ENCODE measurements at places on chromosomes 5 and 9.

- DNase-seq: no peak
Observed at GRCh38 chr9:16152276-16153101, 599.6 kb downstream of the CCDC171 start.

- DNase-seq: no peak
Observed at GRCh38 chr5:59036274-59036961, 453.5 kb downstream of the RAB3C start.

GRCh38 chr9:116686135-116686534 lies 970 bp upstream of the TRIM32 start:
- no peak for DNase-seq

DNA sequence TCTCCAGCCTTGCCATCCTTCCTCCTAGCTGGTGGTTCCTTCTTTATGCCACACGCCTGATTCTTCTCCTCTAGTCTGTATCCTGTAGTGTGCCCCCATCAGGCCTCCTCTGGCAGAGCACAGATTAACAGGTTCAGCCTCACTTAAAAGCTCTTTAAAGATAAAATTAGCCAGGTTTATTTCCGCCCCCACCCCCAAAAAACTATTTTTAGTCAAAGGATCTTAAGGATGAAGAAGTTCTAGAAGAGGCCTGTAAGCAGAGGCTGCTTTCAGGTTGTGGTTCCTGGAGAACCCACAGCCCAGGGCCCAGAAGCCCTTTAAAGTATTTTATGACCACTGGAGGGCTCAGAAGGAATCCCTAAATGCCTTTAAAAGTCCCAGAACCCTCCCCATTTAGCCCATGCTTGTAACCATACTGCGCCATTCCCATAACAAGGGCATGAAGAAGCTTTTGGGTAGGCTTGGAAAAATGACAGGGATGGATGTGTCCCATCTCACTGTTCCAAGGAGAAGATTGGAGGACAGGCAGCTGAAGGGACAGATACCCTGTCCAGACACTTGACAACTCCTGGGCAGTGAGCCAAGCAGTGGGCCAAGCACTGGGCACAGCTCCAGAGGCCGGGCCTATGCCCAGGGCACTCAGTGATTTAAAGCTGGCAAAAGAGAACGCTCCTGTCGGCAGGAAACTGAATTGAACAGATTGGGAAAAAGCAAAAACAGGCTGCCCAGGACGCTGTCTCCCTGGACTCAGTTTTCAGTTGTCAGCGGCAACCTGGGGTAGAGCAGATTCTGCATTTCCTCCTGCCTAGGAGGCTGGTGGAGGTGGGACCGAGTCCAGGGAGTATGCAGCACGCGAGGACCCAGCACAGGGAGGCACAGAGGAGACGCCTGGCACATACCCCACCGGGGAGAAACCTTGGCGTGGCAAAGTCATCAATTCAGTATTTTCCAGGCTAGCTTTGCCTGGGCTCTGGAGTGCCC lies 106.3 kb upstream of the SSBP2 start:
- DNase-seq: peak; percentile 94

DNA sequence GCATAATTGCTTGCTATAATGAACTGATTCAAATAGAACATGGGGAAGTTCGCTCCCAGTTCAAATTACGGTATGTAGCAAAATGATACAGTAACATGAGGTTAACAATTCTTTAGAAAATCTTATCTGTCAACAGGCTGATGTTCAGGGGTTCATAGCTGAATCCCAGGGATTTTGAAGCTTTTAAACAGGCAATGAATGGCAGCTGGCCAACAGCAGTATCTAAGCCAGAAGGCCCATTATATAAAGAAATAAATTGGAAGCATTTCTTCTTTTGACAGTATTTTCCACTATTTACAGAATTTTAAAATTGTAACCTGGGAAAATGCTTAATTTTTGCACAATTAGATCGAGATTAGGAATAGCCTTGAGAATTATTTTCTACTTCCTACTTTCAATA lies 126.8 kb downstream of the PDE8B start:
- peak; percentile 46 for DNase-seq

GRCh38 chr9:71767776-71768321 lies 464 bp downstream of the CEMIP2 start:
- no peak for DNase-seq

DNA sequence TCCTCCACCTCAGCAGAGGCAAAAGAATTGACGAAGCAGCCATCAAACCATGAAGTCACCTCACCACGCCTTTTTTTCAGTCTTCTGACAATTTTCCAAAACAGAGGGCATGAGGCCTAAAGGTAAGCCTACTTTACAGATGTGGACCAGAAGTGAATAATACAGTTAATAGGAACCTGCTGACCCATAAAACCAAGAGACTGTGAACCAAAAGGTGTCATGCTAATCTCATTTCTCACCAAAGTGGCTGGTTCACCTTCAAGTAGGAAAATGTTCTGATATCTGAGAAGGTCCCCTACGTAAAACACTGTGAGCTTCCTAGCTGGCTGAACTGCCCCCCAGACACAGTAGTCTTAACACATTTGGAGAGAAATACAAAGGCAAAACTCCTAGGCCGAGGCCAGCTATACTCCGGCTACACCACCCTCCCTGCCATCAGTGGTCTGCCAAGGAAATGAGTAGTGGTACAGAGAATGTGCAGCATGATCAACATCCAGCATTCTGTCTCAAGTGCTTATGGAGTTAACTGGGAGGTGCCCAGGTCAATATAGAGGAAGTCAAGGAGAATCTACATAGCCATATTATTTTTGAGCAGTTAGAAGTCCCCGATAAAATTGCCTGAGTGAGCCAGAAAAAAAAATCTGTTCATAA lies 19.3 kb upstream of the F2RL2 start:
- DNase-seq: no peak

DNA sequence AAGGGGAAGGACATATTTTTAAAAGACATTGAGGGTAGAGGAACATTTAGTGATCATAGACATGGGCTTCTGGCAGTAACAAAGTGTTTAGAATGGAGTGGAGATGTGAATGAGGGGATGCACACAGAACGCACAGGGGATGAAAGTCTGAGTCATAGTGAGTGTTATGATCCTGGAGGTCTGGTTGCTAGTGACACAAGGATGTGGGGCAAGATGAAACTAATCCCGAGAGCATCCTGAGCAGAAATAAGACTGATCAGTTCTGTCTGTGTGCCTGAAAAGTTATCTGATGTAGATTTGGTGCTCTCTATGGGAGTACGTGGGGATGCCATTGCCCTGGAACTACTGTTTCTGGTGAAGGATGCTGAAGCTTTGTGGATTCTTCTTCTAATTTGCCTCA lies 141.1 kb downstream of the CHSY3 start:
- DNase-seq: no peak

- no peak for DNase-seq
Observed at GRCh38 chr5:38613490-38613889, 57.0 kb upstream of the LIFR start.

DNA sequence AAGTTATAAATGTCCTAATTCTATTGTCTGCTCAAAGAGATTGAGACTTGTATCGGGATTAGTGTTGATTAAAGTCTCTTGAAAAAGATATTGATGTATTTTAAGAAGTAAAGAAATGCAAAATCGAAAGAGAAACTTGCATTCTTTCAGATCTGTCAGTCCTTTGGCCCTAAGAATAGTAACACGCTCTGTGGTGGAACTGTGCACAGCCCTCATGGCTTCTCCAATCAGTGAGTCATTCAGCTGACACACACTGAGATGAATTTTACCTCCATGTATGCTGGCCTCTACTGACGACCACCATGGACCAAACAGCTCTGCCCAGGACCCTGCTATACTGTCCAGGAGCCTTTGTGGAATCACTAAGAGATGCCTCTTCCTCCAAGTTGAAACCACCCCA lies 232.4 kb downstream of the ESM1 start:
- no peak for DNase-seq

DNA sequence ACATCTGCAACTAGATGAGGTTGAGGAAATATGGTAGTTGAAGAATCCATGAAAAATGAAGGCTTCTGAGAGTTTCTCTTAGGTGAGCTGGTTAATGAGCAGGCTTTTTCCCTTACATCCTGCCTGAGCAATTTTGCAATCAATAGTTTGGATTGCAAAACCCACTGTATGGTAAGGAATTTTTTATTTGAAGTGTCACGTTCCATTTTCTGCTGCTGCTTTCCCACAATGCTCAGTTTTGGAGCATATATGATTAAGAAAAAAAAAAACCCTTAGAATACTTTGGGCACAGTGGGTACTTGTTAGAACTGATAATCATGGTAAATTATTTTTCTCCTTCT lies 144.2 kb downstream of the PCSK1 start:
- DNase-seq: no peak

GRCh38 chr5:177473443-177474001 lies at the start of gene DBN1:
Gene DBN1, minus strand, starts transcription at chr5:177473634. Its CDS starts 113 bp downstream, at chr5:177473521.
- DNase-seq: peak; percentile 60

GRCh38 chr5:106940986-106941385 lies 729.8 kb downstream of the EFNA5 start:
- no peak for DNase-seq

DNA sequence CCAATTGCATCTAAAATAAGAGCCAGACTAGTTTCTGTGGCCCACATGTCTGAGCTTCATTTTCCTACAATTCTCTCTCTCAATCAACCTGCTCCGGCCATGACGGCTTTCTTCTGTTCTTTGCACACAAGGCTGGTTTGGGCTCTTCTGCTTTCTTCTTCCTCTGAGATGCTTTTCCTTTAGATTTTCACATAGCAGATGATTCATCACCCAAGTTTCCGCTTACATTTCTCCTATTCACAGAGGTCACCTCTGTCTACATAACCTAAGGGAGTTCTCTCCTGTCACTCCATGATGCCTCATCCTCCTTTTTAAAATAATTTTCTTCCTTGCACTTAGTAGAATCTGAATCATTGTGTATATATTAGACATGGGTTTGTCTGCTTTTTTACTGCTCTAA lies 334.6 kb upstream of the TUSC1 start:
- DNase-seq: no peak

- DNase-seq: no peak
Observed at GRCh38 chr9:108047264-108047663, 557.7 kb upstream of the KLF4 start.

DNA sequence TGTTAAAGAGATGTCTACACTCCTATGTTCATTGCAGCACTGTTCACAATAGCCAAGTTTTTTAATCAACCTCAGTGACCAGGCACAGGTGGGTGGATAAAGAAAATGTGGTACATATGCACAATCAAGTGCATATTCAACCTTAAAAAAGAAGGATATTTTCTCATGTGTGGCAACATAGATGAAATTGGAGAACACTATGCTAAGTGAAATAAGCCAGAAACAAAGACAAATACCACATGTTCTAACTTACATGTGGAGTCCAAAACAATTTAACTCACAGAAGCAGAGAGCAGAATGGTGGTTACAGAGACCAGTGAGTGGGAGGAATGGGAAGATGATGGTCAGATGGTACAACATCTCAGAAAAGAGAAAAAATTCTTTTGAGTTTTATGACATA lies 31.8 kb downstream of the ANXA1 start:
- no peak for DNase-seq

DNA sequence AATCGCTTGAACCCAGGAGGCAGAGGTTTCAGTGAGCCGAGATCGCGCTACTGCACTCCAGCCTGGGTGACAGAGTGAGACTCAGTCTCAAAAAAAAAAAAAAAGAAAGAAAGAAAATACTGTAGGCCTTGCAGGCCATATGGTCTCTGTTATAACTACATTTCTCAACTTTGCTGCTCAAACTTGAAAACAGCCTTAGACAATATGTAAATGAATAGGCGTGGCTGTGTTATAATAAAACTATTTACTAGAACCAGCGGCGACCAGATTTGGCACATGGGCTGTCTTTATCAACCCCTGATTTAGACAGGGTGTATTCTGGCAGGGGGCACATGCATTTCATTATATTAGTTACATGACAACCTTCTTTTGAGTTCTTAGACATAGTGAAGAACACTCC lies 130.0 kb downstream of the C9orf152 start:
- no peak for DNase-seq

DNA sequence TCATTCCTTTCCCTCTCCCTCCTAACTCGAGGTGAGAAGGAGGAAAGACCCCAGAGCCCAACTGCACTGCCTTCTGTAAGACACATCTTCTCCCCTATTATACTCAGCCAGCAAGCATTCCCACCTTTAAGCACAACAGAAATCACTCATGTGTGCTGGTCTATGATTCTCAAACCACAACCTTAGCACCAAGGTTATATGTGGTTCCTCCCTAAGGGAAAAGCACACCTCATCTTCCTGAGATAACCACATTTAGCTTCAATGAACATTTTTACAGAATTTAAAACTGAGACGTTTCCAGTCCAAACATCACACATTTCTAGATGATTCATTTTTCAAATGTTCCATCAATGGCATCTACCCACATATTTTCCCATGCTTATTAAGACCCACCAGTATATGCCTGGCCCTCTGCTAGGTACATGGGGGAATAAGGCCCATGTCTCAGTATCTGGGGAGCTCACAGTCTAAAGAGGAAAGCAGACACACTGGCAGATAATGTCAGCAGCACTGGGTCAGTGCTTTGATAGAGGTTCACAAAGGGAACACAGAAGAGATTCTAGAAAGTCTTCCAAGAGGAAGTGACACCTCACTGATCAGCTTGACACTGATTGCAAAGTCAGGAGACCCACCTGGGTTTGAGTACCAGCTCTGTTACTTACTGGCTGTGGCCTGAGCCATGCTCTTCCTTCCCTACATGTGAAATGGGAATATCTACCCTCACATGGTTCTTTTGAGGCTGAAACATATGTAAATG lies 245.4 kb downstream of the DENND1A start:
- DNase-seq: no peak

- DNase-seq: no peak
Observed at GRCh38 chr5:51379331-51379700, 3.9 kb upstream of the ISL1 start.

- no peak for DNase-seq
Observed at GRCh38 chr5:33346534-33346933, 94.2 kb upstream of the TARS1 start.

- DNase-seq: no peak
Observed at GRCh38 chr5:108935611-108936010, 187.9 kb downstream of the FER start.

DNA sequence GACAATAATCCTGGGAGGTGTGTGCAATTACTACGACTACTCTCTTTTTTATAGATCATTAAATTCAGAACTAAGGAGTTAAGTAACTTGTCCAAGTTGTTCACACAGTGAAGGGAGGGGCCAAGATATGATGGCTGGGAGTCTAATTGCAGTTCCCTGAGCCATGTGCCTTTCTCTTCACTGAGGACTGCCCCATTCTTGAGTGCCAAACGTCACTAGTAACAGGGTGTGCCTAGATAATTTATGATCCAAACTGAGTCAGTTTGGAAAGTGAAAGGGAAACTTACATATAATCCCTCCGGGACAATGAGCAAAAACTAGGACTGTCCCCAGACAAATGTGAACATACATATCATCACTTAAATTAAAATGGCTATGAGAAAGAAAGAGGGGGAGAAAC lies 20.2 kb downstream of the IL7R start:
- no peak for DNase-seq

- DNase-seq: no peak
Observed at GRCh38 chr5:88895681-88896501, 12.9 kb upstream of the MEF2C start.
